ENCODE measurements at places on chromosomes 11 and 22.

GRCh38 chr11:120471994-120472393 is 39.6 kb upstream of the GRIK4 start:
- DNase-seq: no peak

DNA sequence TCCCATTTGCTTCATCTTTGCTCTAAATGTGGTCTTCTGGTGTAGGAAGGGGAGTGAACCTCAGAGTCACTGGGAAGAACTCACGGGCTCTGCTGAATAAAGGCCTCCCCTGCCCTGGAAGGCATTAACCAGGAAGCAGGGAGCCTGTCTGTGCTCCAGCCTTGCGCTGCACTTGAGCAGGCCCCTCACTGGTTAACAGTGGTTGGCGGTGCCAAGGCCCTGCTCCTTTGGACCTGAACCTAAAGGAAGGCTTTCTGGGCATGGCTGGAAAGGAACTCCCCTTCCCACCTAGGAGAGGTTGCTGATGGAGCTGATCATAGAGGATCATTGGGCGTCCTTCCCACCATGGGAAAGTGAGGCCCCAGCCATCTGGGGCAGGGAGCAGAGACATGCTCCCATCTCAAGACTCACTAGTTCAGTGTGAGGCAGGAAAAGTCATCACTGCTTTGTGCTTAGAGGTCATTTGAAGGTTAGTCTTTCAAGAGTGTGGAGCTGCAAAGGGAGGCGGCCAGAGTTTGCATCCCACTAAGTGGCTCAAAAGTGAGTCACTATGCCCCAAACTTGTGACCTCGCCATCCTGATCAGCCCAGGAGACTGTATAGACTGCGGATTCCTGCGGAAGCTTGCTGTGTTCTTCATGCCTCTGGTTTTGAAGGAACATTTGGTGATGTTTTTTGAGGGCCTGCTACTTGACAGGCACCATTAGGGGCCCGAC is 50.4 kb downstream of the DBX1 start:
- DNase-seq: no peak

DNA sequence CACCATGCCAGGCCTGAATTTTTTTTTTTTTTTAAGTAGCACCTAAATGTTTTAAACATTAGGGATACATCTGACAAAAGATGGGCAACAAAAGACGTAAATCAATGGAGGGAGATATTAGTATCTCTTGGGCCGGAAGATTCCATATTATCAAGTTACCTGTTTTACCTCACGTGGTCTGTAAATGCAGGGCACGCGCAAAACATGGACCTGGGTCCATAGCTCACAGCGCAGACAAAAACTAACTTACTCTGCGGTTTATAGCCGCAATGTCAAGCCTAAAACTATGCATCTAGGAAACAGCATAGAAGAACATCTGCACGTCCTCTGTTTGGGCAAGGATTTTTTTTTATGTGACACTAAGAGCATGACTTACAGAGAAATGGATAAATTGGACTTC is 31.5 kb upstream of the PANX2 start:
- DNase-seq: no peak

- no peak for DNase-seq
Measured at GRCh38 chr11:104654181-104654813, 244.0 kb downstream of the CASP12 start.

- DNase-seq: no peak
Measured at GRCh38 chr11:19940831-19941230, 219.4 kb downstream of the DBX1 start.

GRCh38 chr22:45434981-45435380 is 21.5 kb downstream of the RIBC2 start:
- DNase-seq: no peak

DNA sequence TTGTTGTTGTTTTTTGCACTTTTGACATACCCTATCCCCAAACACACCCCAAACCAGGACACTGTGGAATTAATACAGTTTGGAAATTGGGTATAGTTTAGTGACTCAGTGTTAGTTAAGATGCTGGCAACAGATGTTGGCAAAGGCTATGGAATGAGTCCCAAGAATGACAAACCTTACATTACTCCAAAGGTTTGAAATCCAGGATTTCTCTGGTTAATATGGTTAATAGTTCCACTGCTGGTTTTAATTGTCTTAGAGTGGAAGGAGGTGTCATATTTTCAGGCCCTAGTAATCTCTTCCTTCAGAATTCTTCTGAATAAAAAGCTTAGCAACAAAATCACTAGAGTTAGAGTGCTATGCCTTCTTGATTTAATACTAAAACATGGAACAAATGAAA is 775 bp downstream of the LPXN start:
- DNase-seq: no peak

DNA sequence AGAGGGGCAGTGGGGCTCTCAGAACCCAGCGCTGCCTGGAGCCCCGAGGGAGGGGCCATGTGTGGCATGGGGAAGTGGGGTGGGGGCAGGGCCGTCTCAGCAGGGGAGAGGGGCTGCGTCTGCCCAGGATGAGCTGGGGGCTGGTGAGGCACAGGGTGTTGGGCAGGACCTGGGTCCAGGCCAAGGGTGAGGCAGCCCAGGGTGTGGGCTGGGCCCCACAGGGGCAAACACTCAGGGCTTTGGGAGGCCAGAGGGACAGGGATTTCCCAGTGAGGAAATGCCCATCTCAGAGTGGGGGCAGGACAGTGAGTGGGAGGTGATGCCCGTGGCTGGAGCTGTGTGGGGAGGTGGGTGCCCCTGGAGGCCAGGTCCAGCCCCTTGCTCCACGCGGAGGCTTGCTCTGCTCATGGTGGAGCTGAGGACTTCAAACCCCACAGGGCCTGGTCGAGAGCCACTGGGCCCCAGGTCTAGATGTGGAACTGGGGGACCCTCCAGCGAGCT is 5.4 kb downstream of the PLXNB2 start:
- no peak for DNase-seq

GRCh38 chr11:96015906-96016565 is 92.1 kb upstream of the MTMR2 start:
- DNase-seq: no peak

- DNase-seq: peak; percentile 33
Measured at GRCh38 chr11:133793271-133794035, 51.9 kb downstream of the SPATA19 start.

DNA sequence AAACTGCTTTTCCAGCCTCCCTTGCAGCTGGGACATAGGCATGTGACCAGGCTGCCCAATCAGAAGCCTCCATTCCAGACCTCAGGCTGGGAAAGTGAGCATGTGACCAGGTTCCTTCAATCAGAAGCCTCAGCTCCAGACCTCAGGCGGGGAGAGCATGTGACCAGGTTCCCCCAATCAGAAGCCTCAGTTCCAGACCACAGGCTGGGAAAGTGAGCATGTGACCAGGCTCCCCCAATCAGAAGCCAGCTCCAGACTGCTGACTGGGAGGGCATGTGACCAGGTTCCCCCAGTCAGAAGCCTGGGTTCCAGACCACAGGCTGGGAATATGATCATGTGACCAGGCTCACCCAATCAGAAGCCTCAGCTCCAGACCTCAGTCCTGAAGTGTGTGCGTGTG is 11.7 kb upstream of the IL2RB start:
- DNase-seq: no peak

DNA sequence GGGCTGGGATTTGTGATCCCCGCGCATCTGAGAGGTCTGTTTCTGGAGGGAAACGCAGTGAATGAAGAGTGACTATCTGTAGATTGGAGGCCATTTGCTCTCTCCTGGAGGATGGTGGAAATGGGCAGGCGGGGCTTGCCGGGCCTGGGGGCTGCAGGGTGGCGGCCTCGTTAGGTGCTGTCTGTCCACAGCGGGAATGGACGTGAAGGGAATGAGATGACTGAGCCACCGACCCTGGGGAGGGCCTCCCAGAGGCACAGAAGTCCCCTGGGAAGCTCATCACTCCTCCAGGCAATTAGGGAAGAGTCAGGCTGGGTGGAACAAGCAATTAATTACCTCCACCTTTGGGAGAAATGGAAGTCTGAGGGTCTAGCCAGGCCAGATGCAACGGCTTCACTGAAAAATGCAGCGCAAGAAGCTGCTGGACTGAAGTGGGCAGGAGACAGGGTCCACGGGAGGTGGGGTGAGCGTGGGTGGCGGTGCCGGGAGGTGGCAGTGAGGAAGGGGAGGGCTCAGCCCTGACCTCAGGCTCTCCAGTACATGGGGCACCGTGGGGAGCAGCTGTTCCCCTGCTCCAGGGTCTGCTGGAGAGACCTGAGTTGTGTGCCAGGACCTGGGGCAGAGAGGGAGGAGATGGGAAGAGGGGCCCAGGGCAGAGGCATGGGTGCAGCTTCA is 524.5 kb downstream of the BRD1 start:
- no peak for DNase-seq

GRCh38 chr22:43796567-43796966 is 15.5 kb downstream of the EFCAB6 start:
- no peak for DNase-seq
